RPMI7951 (cell line): ENCODE measurements at places on chromosomes 7 and 10.
A peak's percentile ranks its signal among the peaks of the same experiment; 100 is the strongest.

GRCh38 chr10:133242611-133243356, 5.1 kb downstream of the VENTX start:
- peak; percentile 44 for DNase-seq

GRCh38 chr7:49770838-49771237, 2.6 kb upstream of the VWC2 start:
- DNase-seq, result no peak

DNA sequence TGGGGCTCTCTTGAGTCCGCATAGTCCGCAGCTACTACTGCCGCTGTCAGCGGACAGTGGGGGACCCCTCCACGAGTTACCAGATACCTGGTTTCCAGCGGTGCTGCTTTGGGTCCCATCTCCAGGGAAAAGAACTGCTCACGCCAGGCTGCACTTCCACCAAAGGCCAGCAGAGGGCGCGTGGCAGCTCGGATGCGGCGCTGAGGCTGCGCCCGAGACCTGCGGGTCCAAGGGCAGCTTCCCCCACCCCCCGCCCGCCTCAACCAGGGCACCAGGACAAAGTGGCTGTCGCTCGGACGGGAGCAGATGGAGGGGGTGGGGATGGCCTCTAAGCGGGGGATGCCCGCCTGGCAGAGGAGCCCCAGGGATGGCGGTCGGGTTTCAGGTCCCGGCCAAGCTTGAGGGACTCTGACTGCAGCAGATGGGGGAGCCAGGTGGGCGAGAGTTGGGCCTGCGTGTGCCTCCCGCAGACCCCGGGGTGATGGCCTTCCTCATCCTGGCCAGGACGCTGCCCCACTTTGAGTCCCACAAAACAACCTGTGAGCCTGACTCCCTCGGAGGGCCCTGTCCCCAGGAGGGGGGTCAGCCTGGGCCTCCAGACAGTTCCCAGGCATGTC, 23.8 kb upstream of the ZNF735 start:
- DNase-seq, result no peak

DNA sequence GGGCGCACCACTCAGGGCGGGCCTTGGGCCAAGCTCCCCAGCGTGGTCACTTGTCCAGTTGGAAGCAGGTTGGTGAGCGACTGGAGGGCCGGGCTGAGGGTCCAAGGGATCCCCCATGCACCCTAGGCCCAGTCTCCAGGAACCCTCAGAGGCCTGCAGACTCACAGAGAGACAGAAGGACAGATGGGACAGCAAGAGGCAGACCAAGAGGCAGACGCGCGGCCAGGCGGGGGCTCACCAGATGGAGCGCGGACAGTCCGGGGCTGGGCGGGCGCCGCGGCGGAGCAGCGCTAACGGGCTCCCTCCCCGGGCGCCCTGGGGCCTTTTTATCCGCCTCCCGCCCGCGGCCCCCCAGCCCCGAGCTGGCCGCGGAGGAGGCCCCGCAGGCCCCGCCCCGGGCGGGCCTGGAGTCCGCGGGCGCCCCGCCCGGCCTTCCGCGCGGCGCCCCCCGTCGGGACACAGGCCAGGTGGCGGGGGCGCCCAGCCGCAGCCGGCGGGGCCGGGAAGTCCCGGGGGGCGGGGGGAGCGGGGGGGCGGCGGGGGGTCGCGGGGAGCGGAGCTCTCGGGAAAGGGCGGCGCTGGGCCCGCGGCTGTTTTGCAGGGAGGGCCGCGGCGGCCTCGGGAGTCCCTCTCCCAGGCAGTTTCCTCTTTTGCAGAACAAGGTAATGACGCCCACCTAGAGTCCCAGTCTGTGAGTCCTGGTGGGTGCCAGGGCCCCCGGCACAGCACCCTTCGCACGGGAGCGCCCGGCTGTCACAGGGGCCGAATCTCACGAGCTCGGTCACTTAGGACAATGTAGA, at the start of gene LOXL4:
Gene LOXL4 (minus strand): TSS at position 301 of the 800 bp plus-strand sequence. CDS start 5,175 bp downstream, outside the sequence.
- no peak for DNase-seq

DNA sequence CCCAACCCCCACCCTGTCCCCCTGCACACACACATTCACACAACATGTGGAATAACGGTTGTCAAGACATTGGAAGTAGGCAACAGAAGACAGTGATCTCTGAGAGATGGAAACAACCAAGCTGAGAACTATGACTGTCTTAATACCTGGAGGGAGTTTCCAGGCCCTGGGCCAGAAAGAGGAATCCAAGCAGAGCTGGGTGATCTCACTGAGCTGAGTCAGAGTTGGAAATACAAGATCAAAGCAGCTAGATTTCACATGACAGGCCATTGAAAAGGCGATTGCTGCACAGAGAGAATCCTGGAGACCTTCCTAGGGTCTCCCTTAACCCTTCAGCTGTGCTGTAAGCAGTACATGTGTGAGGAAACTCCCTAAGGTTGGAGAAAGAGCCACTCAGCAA, 165.8 kb upstream of the PRSS1 start:
- DNase-seq, result peak; percentile 91

- no peak for DNase-seq
Observed at GRCh38 chr7:67619175-67619574, 622.5 kb downstream of the TYW1 start.

DNA sequence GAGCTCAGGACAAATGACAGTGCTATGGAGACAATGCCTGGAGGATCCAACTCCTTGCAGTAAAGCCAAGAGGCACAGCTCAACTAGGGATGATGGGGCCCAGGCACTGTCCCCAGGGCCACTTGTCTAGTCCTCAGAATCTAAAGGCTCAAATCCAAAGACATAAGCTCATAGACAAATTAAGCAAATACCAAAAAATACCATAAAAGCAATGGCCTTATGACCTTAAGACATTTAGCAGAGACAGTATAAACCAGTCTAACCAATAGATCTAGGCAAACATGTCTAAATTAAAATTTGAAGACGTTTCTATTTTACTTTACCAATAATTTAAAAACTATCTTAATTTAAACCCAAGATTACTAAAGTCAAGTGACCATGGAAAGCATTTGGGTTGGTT, 14.8 kb upstream of the MKLN1 start:
- no peak for DNase-seq

GRCh38 chr10:33631991-33632390, 297.5 kb upstream of the NRP1 start:
- peak; percentile 35 for DNase-seq

- no peak for DNase-seq
Observed at GRCh38 chr7:158723714-158724385, 19.2 kb upstream of the NCAPG2 start.

GRCh38 chr10:104327745-104328645, 10.3 kb downstream of the ITPRIP start:
- peak; percentile 93 for DNase-seq

DNA sequence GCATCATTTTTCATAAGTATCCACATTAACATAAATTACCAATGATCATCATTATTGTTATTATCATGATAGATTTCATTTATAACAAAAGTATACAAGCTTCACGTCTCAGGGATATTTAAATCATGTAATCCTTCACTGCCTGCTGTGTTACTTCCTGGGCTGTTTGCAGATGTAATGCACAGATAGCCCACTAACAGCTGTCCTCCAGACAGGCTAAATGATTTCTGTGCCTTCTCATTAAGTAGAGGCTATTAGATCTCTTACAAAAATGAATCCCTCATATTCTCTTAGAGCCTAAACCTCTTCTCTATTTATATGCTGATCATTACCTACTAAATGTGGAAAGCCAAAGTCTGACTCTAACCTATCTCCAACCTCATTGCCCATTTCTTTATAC, 9.3 kb downstream of the PCLO start:
- no peak for DNase-seq

- DNase-seq, result no peak
Observed at GRCh38 chr7:21943436-21943835, 2.3 kb downstream of the CDCA7L start.

- no peak for DNase-seq
Observed at GRCh38 chr7:134495546-134495945, 31.8 kb upstream of the AKR1B10 start.

- DNase-seq, result no peak
Observed at GRCh38 chr7:101197991-101198390, 2.8 kb downstream of the MOGAT3 start.

DNA sequence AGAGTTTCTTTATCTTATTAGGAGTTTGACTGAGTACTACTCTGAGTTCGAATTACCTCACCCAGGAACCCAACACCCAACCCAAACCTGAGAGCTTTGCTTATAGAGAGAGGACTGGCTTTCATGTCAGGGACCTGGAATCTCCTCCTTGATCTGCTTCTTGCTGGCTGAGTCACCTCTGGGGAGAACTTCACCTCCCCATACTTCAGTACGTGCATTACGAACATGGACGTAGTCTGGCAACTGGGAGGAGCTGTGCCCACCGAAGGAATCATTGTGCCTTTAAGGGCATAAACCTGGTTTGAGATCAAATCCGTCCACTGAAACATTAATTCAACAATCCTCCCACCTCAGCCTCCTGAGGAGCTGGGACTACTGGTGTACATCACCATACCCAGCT, 12.2 kb upstream of the PSAP start:
- no peak for DNase-seq

DNA sequence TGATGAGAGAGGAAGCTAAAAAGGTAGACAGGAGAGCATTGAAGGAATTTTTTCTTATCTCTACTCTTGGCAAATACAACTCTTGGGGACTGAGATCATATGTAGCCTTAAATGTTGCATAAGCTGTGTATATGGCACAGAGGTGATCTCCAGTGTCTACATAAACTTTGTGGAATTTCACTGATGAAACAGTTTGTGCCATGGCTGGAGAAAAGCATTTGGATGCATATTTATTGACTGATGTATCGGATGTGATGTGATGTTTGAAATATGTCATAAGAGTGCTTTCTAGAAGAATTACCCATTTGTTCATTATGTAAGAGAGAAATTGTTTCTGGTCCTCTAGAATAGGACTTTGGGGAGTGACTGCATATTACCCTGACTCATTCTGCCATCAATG, 244.9 kb upstream of the LRRTM3 start:
- DNase-seq, result no peak

DNA sequence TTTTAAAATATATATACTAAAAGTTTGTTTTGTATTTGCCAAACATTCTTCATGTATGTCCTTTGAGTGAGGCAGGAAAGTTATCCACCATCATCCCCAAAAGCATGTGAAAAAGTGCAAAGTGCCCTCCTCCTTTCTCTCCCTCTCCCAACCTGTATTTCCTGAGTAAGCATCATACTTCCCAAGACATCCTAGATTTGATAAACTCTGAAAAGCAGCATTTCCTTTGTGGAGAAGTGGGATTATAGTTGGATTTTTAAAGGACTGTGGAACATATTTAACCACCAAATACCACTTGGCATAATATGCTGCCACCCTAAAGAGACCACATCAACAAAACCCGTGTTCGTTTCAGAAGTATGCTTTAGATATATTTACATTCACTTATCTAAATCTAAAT, 36.9 kb downstream of the NET1 start:
- no peak for DNase-seq

DNA sequence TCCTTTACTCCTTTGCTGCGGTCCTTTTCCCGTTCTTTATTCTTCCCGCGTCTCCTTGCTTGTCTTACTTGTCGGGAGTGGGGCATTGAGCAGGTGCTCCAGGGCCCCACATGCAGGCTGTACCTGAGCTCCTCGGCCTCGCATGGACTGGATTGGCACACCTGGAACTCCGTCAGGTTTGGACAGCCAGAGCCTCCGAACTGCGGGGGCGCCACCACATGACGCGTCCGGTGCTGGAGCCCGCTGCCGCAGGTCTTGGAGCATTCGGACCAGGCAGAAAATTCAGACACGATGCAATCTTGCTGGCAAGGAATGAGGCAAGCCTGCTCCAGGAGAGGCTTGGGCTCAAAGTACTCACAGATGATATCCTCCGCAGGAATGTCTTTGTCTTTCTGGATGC, 195.7 kb downstream of the THSD7A start:
- DNase-seq, result no peak

GRCh38 chr7:108246227-108246837, 116.2 kb upstream of the LAMB4 start:
- peak; percentile 91 for DNase-seq

GRCh38 chr10:15725603-15726002, 5.9 kb upstream of the ITGA8 start:
- DNase-seq, result peak; percentile 71

DNA sequence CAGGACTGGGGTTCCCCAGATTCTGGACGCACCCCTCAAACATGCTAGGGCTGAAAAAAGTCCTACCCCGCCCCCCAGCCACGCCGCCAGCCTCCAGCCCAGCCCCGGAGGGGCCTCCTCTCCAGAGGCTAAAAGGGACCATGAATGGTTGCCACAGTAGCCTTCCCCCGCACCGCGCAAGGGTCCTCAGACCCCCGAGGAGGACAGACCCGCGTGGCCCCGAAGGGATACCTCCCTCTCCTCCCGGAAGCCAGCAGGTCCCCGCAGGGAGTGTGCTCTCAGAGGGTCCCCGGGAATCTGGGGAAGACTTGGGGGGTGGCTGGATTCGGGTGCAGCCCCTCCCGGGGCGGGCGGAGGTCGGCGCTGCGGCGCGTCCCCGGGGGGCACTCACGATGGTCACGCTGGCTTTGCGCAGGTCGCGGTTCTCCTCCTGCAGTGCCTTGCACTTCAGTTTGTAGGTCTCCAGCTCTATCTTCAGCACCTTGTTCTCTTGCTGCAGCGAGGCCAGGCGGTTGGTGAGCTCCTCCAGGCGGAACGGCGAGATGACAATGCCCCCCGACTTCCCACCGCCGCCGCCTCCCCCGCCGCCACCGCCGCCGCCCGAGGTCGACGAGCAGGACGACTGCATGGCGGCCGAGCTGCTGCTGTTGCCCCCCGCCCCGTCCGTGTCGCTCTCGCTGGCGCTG, 482 bp downstream of the CCDC6 start:
- DNase-seq, result peak; percentile 6

GRCh38 chr7:114938785-114939184, 16.9 kb downstream of the MDFIC start:
- DNase-seq, result no peak
